Muscle of arm (tissue), 14 donors: ENCODE measurements at places on chromosomes 16 and 17.

DNA sequence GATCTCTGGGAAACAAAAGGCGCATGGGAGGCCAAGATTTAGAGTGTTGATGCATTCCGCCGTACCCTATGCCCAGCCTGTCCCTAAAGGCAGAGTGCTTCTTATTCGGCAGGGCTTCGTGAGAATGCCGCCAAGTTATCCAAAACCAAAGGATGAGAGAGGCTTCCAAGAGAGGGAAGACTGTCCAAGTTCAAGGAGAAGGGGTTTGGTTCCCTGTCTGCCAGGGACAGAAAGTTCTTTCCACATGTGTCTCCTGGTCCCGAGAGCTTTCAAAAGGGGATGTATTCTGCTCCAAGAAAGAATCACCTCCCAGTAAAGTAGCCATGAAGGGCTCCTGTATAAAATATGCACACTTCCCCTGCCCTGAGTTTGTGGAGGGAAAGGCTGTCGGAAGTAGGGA lies 42.1 kb upstream of the CLEC18A start:
- DNase-seq, result no peak

GRCh38 chr17:67260170-67260987 lies 15.4 kb upstream of the HELZ start:
- peak; percentile 66 for DNase-seq

DNA sequence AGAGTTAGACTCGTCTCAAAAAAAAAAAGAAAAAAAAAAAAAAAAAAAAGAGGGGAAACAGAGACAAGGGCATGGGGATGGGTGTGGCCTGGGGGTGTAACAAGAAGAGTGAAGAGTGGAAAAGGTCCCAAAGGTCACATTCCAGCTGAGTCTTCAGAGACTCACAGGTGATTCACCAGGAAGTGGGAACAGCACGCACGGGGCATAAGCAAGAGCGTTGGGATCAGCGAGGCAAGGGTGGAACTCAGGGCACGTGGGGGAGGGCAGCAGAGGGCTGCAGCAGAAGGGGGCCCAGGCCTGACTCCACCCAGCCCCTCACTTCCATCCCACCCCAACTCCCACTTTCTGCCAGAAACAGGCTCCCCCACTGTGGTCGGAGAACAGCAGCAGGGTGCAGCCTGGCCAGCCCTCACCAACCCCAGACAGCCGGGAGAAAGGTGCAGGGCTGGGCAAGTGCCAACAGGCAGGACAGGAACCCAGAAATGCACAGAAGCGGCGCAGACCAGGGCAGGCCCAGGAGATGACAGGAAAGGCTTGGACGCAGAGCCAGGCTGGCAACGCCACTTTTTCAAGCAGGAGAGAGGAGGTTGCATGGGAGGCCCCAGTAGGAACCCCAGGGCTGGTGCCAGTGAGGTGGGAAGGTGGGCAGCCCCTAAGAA lies 3.3 kb downstream of the MEAK7 start:
- no peak for DNase-seq

DNA sequence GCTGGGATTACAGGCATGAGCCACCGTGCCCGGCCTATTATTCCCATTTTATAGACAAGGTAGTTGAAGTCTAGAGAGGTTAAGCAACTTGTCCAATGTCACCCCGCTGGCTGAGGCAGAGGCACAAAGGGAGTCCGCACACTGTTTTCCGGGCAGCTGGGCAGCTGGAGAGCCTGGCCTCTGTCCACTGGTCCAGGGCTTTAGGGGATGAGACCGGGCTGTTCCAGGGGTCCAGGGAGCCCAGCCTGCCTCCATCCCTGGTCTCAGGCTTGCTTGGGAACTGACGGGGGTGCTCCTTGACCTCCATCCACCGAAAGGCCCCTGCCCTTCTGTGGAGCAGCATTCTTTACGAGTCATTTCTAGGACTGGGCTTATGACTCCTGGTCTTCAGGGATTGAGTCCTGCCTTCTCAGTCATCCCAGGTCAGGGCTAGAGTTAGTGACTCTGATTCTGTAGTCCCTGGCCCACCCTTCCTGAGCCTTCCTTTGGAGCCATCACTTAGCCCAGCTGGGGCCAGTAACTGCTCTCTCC lies 37.5 kb downstream of the SOCS3 start:
- DNase-seq, result no peak
